Activated naive CD4-positive, alpha-beta T cell (primary cell): ENCODE measurements at places on chromosomes 7 and 10.

- DNase-seq: no peak
Measured at GRCh38 chr7:112201839-112202238, 4.4 kb downstream of the DOCK4 start.

GRCh38 chr10:71070741-71071140 lies 141.6 kb upstream of the UNC5B start:
- DNase-seq: no peak

GRCh38 chr10:52623761-52624160 lies 148.8 kb downstream of the MBL2 start:
- no peak for DNase-seq

- no peak for DNase-seq
Measured at GRCh38 chr7:158074896-158075632, 512.6 kb downstream of the PTPRN2 start.

GRCh38 chr7:142807855-142808460 lies 37.2 kb downstream of the PRSS2 start:
- no peak for DNase-seq

DNA sequence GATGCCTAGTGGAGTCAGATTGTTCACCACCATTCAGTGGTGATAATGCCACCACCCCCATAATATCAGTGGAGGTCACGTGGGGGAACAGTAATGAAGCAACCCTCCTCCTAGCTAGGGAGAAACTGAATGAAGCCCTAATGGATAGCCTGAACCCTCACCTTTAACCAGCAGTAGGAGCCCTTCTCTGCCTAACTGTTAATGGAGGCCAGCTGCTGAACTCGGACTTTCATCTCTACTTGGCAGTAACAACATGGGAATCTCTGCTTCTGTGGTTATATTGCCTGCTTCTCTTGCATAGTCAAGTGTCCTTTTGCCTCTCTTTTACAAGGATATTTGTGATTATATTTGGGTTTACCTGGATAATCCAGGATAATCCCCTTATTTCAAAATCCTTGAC lies 1097.9 kb downstream of the REEP3 start:
- DNase-seq: no peak

GRCh38 chr10:52609626-52610240 lies 162.9 kb downstream of the MBL2 start:
- no peak for DNase-seq

GRCh38 chr7:134539380-134540004 lies 9.4 kb upstream of the AKR1B15 start:
- DNase-seq: no peak

GRCh38 chr7:33774762-33775523 lies 130.4 kb upstream of the BMPER start:
- DNase-seq: no peak

GRCh38 chr10:7480742-7481367 lies 70.0 kb upstream of the SFMBT2 start:
- no peak for DNase-seq

DNA sequence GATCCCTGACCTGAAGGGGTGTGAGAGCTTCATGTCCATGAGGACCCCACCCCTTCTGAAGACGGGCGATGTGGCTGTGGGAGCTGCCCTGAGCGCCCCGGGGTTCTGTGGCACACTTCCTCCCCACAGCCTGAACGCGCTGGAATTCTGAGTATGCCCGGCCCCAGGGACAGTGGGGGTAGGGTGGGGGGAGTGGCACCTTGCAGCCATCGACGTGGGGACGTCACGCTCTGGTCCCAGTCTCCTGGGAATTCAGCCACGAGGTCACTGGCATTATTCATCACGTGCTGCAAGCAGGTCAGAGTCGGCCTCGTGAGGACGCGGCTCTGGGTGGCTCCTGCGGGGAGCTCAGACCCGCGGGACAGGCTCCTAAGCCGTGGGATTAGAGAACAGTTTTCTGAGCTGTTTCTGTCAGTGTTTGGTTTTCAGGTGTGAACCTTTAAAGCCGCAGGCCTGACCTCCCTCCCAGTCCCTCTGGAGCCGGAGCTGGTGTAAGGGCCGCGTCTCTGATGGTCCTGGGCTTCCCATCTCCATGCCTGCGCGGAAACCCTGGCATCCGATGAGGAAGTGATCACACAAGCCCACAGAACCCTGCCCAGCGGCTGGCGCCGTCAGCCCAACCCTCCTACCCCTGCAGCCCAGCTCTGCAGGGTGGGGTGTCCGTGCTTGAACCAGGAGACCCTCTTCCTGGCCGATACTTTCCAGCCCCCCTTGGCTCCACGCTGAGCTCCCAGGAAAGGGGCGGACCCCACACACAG lies 16.1 kb downstream of the GPR146 start:
- DNase-seq: no peak

DNA sequence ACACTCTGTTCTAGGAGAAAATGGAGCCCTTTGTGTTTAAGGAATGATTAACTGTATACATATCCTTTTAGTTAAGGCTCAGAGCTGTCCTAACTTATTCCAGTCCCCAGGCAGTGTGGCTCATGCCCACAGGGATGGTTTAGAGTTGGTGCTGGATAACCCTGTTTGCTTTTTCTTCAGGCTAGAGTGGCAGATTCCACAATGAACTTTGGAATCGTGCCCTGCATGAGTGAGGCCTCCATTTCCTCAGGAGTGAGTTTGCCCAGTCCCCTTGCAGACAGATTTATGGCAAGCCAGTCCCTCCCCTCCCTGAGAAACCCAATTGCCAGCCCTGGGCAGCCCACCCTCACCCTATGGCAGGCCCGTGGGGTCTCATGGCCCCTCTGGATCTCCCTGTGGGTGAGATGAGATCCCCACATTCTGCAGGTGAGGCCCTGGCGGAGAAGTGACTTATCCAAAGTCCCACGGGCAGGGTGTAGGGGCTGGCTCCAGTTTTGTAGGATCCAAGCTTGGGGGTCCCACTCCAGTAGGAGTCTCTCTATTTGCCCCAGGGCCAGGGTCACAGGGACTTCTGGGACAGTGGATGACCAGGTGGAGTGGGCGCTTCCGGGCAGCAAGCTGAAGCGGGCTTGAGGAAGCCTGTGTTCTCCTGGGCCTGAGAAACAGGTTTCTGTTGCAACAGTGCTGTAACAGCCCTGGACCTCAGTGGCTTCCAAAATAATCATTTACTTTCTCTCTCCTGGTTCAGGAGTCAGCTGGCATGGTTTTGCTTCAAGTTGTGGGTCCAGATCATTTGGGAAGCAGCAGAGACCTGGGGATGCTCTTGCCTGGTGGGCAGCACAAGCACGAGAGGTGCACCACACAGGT lies 9.0 kb upstream of the COMTD1 start:
- no peak for DNase-seq

- no peak for DNase-seq
Measured at GRCh38 chr10:70786799-70787415, 1.7 kb upstream of the TBATA start.

GRCh38 chr7:26664735-26665416 lies 199.5 kb downstream of the SKAP2 start:
- no peak for DNase-seq

- no peak for DNase-seq
Measured at GRCh38 chr7:80464211-80464610, 47.7 kb downstream of the GNAT3 start.

- DNase-seq: no peak
Measured at GRCh38 chr7:110786328-110786965, 304.5 kb upstream of the LRRN3 start.

GRCh38 chr7:29956487-29956836 lies 33.1 kb downstream of the SCRN1 start:
- DNase-seq: no peak

GRCh38 chr10:48749254-48749787 lies 64.6 kb downstream of the WDFY4 start:
- DNase-seq: no peak

DNA sequence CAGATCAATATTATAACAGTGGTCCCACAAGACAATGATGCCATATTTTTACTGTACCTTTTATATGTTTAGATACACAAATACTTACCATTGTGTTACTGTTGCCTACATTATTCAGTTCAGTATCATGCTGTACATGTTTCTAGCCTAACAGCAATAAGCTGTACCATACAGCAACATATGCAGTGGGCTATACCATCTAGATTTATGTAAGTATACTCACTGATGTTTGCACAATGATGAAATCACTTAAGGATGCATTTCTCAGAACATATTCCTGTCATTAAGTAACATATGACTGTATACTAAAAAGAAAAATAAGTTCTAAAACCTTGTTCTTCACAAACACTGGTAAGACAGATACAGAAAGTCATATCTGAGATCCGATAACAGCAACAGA lies 468.6 kb upstream of the SEMA3A start:
- no peak for DNase-seq
